ENCODE measurements at places on chromosomes 7 and 10.

DNA sequence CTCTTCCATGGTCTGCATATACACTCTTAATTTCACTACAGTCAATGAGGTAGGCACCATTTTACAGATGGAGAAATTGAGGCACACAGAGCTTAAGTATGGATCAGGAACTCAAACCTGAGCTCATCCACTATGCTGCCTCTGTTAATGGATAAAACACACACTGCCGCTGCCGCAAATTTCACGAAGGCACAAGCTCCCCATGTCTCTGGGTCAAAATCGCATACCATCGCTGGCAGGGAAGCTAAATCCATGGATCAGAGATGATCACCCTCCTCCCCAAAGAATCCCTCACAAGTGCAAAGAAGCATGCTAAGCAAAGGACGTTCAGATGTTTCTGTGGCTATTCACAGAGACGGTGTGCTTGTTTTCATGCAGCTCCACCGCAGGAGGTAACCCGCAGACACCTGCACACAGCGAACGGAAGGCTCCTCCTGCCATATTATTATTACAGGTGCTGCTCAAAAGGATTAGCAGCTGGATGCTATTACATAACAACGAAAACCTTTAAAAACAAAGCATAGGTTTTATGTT lies 109.3 kb downstream of the UBE2H start:
- no peak for DNase-seq

GRCh38 chr10:132479024-132479602 lies 58.5 kb upstream of the INPP5A start:
- DNase-seq, result no peak

DNA sequence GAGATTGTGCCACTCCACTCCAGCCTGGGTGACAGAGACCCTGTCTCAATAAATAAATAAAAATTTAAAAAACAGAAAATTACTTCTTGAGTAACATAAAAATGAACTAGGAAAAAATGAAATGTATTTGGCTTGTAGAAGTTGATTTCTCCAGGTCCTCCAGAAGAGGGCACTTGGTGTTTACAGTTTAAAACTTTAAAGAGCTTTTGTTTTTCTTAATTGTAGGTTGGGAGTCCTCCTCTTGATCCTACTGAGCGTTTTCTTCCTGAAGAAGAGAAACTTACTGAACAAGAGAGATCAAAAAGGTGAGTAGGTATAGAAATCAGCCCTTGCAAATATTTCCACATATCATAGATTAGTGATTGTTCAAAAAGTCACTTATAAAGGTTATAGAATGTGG lies 16.2 kb downstream of the KIFBP start:
- peak; percentile 65 for DNase-seq

DNA sequence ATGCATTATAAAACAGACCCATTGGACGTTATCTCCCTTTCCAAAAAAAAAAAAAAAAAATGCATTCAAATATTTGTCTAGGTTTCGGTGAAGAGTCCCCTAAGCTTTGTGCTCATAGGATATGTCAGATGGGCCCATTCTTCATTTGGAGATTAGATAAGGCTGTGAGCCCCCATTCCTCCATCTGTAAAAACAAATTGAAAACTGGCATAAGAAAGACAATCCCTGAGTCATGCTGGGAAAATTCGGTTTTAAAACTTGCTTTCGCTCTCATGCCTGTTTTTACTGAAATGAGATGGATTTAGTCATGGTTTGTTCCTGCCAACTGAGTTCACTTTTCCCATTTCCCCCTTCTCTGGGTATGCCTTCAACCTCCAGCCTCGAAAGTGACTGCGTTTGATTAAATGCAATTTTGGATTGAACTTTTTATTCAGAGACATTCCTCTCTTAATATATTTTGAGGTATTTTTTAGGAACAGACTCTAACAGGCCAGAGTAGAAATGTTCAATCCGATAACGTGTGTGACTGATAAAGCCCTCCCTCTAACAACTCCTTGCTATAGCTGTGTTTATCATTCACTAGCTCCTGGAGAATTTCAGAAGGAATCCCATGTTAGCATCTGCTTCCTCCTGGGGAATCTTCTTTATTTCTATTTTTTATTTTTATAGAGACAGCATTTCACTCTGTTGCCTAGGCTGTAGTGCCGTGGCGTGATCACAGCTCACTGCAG lies 190.9 kb upstream of the LYZL2 start:
- DNase-seq, result no peak
